Muscle of leg (tissue), 16 donors: ENCODE measurements at places on chromosomes 16 and 17. TPM values are rescaled to one million over a fixed set of nuclear protein-coding genes. Genes with fewer than 3 reads are reported as not detected.

KRT33A gene
- not detected for polyA plus RNA-seq

GNG13 gene
- polyA plus RNA-seq = not detected

BOLA2 gene
- polyA plus RNA-seq = 2.6 TPM

PDE6G gene
- polyA plus RNA-seq = 2.8 TPM

KRT12 gene
- polyA plus RNA-seq = 0.28 TPM

RUNDC3A gene
- 4.8 TPM for polyA plus RNA-seq

RPRML gene
- 0.19 TPM for polyA plus RNA-seq

WNT9B gene
- not detected for polyA plus RNA-seq

DHRS7C gene
- 49.5 TPM for polyA plus RNA-seq

CFAP97D1 gene
- polyA plus RNA-seq = not detected

MYH2 gene
- polyA plus RNA-seq = 30.0 TPM

WSCD1 gene
- polyA plus RNA-seq = 43.9 TPM

ZNF423 gene
- polyA plus RNA-seq = 25.5 TPM

MPV17L gene
- polyA plus RNA-seq = 3.7 TPM

GAST gene
- not detected for polyA plus RNA-seq

TBC1D3E gene
- not detected for polyA plus RNA-seq

PKD1 gene
- 159 TPM for polyA plus RNA-seq

BRIP1 gene
- 3.0 TPM for polyA plus RNA-seq

TMEM88 gene
- polyA plus RNA-seq = 29.2 TPM

CCL7 gene
- polyA plus RNA-seq = not detected

CD300A gene
- 1.7 TPM for polyA plus RNA-seq

TBC1D3K gene
- not detected for polyA plus RNA-seq

NEUROD2 gene
- not detected for polyA plus RNA-seq

ZFP1 gene
- polyA plus RNA-seq = 12.6 TPM

CCL1 gene
- not detected for polyA plus RNA-seq

ENO3 gene
- polyA plus RNA-seq = 2,459 TPM

CDK3 gene
- 7.1 TPM for polyA plus RNA-seq

PPM1E gene
- 2.5 TPM for polyA plus RNA-seq

PRRT2 gene
- 28.5 TPM for polyA plus RNA-seq

CACNG3 gene
- polyA plus RNA-seq = not detected

HOXB4 gene
- polyA plus RNA-seq = 1.7 TPM

ARHGDIG gene
- polyA plus RNA-seq = 1.0 TPM

CACNG4 gene
- 17.1 TPM for polyA plus RNA-seq

TEX14 gene
- polyA plus RNA-seq = 5.1 TPM

FN3KRP gene
- 34.4 TPM for polyA plus RNA-seq

LCAT gene
- 19.1 TPM for polyA plus RNA-seq

GLIS2 gene
- polyA plus RNA-seq = 22.4 TPM

KRTAP1-5 gene
- not detected for polyA plus RNA-seq

MILR1 gene
- 4.9 TPM for polyA plus RNA-seq

TMEM235 gene
- polyA plus RNA-seq = not detected

CCL18 gene
- 0.23 TPM for polyA plus RNA-seq

CACNB1 gene
- polyA plus RNA-seq = 227 TPM

CNTNAP1 gene
- 15.5 TPM for polyA plus RNA-seq

TMEM114 gene
- polyA plus RNA-seq = not detected

EPX gene
- polyA plus RNA-seq = 0.34 TPM

EMP2 gene
- polyA plus RNA-seq = 72.6 TPM

TAX1BP3 gene
- polyA plus RNA-seq = 62.2 TPM

RHBDF1 gene
- polyA plus RNA-seq = 51.0 TPM

SLC22A31 gene
- 5.5 TPM for polyA plus RNA-seq

MARVELD3 gene
- polyA plus RNA-seq = 0.19 TPM

IRX6 gene
- 0.11 TPM for polyA plus RNA-seq

MT1E gene
- 7.4 TPM for polyA plus RNA-seq

ADORA2B gene
- 4.2 TPM for polyA plus RNA-seq

ZNF263 gene
- 30.3 TPM for polyA plus RNA-seq
